Stimulated activated CD4-positive, alpha-beta T cell treated with anti-CD3 and anti-CD28 coated beads, TNF-alpha, amount 100 ng/mL, for 48 hours (primary cell): ENCODE measurements at places on chromosomes 6 and 20.
A peak's percentile ranks its signal among the peaks of the same experiment; 100 is the strongest.

GRCh38 chr6:166998256-166999144, 697 bp upstream of the CEP43 start:
- no peak for DNase-seq

GRCh38 chr6:37826188-37826587, 6.7 kb downstream of the ZFAND3 start:
- DNase-seq, result no peak

GRCh38 chr6:147200711-147201110, 3.5 kb upstream of the STXBP5 start:
- no peak for DNase-seq

DNA sequence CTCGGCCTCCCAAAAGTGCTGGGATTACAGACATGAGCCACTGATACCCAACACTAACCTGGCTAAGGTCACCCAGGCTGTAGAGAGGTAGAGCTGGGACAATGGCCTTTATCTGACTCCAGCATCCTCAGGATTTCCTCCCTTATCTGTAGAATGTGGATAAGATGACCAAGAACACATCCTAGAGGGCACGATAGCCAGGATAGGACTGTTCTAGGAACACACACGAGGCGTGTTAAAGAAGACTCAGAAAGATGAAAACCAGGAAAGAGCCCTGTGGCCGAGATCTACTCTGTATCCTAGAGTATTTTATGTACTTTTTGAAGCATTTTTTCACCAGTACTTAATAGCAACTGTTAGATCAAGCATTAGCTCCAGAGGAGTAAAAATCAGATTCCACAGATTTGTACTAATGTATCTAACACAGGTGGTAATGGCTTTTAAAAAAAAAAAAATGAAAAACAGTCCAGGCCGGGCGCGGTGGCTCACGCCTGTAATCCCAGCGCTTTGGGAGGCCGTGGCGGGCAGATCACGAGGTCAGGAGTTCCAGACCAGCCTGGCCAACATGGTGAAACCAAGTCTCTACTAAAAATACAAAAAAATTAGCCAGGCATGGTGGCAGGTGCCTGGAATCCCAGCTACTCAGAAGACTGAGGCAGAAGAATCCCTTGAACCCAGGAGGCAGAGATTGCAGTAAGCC, 17.3 kb downstream of the PPP1R10 start:
- no peak for DNase-seq

- DNase-seq, result no peak
These were observed 2.0 kb upstream of the PLCG1 start for GRCh38 chr20:41135187-41135887.

DNA sequence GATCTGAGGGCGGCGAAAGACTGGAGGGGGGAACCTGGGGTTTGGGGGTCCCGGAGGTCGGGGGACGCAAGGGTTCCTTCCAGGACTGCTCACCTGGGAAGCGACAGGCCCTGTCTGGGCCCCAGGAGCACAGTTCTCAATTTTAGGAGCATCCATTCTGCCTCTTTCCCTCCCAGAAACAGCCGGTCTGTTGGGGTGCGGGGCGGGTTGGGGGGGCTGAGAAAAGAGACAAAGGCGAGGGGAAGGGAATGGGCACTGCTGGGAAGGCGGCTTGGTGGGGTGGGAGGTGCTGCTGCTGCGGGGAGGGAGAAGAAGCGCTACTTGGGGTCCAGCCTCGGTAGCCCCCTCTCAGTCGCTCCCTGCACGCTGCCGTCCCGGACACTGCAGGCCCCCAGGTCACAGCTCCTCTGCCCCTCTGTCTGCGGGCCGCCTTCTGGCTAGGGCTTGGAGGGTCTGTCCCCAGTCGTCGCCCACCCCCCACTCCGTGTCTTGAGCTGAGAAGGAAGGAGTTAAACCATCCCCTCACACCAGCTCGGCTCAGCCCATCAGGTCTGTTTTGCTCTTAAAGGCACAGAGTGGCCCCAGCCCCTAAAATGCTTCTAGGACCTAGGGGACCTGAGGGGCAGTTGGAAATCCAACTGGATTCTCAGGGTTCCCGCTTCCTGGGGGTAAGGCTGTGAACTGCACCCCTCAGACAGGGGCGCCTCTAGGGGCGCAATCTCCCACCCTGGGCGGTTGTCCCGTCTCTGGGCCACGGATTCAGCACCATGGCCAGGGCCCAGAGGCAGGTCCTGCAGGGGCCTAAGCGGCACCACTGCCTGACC, 690 bp downstream of the GDAP1L1 start:
- DNase-seq, result no peak

GRCh38 chr6:56279331-56280080, 32.1 kb upstream of the COL21A1 start:
- no peak for DNase-seq

DNA sequence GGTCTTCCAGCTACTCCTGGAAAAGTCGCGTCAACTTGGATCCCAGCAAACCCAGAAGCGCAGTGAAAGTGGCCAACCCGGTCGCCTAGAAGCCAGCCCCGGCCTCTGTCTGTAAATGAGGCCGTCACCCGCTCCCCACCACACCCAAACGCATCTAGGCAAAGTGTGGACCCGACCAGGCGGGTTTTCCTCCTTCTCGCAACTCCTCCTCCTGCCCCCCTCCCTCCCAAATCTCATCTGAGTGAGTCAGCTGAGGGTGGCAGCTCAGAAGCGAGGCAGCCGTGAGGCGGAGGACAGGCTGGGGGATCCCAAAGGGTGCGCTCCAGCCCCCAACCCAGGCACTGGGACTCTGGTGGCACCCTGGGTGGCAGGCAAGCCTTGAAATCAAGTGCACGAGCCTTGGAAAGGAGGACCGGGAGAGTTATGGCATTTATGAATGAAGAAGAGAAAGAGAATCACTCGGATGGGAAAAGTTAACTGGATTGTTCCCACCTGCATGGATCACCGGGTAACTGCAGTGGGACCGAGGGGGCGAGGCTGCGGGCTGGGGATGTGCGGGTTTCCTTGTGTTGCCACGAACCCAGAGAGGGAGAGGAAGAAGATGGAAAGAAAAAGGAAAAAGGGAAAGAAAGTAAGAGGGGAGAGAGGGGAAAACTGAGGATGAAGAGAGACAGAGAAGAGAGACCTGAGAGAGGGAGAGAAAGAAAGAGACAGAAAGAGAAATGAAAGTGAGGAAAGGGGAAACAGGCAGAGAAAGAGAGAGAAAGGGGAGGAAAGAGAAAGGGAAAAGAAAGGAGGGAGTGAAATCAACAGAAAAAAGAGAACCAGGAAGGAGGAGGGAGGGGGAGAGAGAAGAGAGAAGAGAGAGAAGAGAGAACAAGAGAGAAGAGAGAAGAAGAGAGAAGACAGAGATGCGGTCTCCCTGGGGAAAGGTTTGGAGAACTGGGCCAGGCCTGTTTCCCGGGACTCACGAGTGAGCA, at the start of gene APCDD1L:
Gene APCDD1L, minus strand, starts transcription at position 167 of the 980 bp plus-strand sequence. CDS start 692 bp downstream, outside the sequence.
- DNase-seq, result no peak

DNA sequence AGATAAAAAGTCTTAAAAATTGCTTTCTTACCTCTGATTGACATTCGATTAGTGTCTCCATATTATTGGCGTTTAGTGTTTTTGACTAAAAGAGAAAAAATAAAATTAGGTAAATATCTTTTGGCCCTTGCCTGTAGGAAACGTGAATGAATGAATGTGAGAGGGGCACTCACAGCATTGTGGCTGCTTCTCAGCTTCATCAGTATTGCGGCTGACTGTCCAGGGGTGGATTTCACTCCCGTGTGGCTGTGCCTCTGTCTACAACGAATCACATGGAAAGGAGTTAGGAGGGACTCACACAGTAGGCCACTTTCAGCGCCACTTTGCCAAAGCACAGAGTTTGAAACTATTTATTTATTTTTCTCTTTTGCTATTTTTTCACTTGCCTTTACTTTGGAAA, 844 bp downstream of the TAGAP start:
- no peak for DNase-seq

DNA sequence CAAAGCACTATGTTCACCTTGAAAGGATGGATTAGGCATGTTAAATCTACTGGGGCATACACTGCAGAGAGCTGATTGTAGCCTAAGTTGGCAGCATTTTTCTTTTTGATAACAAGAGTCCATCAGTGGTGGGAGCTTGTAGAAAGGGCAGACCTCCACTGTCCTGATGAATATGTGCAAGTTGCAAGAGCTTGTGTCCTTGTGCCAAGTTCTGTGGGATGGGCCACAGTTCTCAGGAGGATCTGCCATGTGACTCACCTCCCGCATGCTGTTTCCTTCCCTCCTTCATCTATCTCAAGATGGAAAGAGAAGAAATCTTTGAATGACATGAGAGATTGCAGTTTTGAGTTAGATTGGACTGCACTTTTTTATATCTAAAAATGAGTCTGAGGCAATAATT, 58.3 kb upstream of the GGTLC1 start:
- DNase-seq, result no peak

- DNase-seq, result peak; percentile 65
These were observed at the start of gene ZC3H12D for GRCh38 chr6:149484733-149485700. ZC3H12D (minus strand) TSS chr6:149485014; CDS start chr6:149474543, 10,471 bp downstream.

DNA sequence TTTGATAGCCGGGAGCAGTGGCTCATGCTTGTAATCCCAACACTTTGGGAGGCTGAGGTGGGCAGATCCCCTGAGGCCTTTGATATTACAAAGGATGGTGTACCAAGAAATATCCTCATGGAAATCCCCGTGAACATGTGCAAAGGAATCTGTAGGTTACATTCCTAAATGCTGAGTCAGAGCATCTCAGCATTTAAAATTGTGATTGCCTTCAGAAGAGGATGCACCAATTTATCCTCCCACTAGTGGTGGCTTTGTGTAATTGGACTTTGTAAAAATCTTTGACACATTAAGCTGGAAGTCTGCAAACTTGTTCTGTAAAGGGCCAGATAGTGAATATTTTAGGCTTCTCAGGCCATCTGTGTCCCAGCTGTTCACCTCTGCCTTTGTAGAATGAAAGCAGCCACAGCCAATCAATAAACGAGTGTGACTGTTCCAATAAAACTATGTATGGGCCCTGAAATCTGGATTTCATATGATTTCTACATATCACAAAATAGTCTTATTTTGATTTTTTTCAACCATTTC, 11.8 kb downstream of the TMEM14B start:
- no peak for DNase-seq

DNA sequence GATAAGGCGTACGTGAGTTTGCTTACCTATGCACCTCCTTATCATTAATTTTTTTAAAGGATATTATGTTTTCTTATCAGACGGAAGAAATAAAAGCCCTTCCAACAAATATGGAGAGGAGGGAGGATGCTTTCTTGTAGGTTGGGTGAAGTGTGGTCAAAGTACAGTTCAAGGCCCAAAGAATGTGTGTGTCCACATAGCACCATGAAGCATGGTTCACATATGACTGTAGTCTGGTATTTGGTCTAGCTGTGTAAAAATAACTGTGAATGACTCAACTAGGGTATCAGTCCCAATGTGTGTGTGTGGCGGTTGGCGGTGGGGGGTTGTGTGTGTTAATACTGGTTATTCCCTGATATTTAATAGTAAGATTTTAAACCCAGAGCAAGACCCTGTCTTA, 212.7 kb downstream of the TMEM242 start:
- no peak for DNase-seq

- no peak for DNase-seq
These were observed 269.0 kb upstream of the ECI2 start for GRCh38 chr6:4404415-4404814.

DNA sequence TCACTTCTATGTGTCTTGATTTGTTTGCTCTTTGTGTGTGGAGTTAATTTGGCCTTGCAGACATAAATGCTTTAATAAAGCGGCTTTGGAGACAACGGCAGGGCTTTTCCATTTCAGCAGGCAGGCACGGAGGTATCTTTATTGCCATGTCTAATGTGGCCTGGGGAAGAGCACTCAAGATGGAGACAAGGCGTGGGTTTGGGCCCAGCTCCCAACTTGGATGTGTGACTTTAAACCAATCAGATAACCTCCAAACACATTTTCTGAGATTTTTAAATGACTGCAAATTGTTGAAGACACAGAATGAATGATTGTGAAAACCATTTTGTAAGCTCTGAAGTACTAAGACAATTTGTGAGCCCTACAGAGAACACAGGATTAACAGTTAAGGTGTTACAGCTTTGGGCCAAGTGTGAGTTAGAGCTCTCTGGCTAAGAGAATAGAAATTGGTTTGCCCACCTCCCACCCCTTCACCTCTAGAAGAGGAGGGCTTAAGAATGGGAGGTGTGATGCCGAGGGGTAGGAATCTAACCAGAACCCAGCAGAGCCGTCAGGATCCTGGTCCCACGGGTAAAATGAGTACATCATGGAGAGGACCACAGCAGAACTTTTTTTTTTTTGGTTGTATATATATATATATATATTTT, 9.0 kb downstream of the DYNLT1 start:
- no peak for DNase-seq

DNA sequence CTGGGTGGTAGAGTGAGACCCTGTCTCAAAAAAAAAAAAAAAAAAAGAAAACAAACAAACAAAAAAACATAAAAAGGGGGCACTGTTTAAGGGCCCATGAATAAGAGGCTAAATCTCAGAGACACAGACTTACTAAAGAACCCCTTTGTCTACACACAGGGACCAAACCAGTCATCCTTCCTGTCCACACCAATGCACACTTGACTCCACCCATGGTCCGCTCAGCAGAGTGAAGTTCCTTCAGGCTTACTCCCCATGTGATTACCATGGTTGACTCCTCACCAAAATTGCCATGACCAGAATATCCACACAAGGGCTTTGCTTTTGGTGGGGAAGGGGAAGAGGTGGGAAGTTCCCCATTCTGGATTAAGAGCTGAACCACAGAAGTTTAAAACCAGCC, 19.4 kb upstream of the REPS1 start:
- no peak for DNase-seq

- no peak for DNase-seq
These were observed 35.3 kb upstream of the APCDD1L start for GRCh38 chr20:58550275-58551059.

- peak; percentile 43 for DNase-seq
These were observed 1.7 kb downstream of the LOC128125822 start for GRCh38 chr6:63573899-63574553.

GRCh38 chr6:11120271-11121005, 8.9 kb upstream of the ERVFRD-1 start:
- no peak for DNase-seq

DNA sequence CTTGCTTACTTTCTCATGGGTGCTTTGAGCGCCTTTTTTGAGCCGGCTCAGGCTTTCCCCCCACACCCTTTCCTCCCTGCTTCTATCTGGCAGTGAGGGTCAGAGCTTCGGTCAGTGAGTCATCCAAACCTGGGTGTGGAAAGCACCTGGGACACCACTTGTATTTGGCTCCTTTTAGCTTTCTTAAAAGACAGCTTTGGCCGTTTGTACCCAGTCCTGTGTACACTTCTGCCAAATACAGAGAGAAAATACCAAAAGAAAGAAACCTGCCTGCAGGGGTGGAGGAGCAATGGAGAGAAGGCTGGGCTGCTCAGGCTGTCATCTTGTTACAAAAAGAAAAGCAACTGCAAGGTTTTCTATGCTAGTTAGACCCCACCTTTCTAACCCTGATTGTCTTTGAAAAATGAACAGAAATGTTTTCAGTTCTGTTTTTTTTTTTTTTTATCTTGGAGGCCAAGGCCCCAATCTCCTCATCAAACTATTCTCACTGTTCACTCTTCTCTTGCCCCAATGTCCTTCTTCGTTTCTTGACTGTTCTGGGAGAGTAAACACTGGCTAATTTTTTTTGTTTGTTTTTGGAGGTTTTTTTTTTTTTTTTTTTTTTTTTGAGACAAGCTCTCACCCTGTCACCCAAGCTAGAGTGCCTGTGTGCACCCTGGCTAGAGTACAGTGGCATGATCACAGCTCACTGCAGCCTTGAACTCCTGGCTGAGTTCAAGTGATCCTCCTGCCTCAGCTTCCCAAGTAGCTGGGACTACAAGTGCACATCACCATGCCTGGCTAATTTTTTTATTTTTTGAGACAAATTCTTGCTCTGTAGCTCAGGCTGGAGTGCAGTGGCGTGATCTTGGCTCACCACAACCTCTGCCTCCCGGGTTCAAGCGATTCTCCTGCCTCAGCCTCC, 76.4 kb downstream of the SSR1 start:
- no peak for DNase-seq
